Fibroblast of skin of left quadriceps (primary cell): ENCODE measurements at places on chromosomes 6 and 20.

DNA sequence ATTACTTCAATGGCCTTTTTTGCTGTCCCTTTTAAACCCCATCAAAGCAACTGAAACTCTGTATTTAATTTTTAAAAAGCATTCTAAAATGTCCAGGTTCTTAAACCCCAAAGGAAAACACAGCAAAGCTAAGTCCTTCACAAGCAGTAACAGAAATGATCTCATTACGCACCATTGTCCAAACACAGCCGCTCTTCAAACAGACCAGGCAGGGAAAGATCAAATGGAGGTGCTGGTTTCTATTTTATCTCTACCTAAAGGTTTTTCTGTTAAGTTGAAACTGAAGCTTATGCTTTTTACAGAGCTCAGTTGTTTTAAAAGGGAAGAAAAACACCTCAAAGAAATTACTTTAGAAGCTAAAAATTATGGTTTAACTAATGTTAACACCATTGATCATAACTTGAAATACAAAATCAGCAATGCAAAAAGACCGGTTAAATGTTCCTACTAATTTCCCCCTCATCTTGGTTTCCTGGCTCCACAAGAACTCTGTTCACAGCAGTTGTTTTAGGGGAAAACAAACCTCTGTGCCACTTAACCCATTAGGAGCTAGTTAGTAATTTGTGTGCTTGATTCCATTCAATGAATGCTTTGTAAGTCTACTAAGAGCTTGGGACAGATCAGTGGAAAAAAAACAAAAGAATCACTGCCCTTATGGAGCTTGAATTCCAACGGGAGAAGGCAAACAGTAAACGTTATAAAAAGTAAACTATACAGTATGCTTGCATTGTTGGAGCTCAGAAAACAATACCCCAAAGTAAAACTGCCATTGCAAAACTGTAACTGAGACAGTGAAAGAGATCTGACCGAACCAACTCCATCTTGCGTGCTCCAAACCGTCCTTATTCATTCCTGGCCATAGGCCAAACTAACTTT is 87.4 kb downstream of the CD24 start:
- no peak for DNase-seq

DNA sequence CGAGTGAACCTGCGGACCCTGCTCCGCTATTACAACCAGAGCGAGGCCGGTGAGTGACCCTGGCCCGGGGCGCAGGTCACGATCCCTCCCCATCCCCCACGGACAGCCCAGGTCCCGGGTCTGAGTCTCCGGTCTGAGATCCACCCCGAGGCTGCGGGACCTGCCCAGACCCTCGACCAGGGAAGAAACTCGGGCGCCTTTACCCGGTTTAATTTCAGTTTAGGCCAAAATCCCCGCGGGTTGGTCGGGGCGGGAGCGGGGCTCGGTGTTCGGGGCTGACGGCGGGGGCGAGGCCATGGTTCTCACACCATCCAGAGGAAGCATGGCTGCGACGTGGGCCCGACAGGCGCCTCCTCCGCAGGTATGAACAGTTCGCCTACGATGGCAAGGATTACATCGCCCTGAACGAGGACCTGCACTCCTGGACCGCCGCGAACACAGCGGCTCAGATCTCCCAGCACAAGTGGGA is 46.9 kb upstream of the TRIM26 start:
- no peak for DNase-seq

GRCh38 chr6:107668743-107669474 is 155.2 kb downstream of the SCML4 start:
- DNase-seq, result no peak

DNA sequence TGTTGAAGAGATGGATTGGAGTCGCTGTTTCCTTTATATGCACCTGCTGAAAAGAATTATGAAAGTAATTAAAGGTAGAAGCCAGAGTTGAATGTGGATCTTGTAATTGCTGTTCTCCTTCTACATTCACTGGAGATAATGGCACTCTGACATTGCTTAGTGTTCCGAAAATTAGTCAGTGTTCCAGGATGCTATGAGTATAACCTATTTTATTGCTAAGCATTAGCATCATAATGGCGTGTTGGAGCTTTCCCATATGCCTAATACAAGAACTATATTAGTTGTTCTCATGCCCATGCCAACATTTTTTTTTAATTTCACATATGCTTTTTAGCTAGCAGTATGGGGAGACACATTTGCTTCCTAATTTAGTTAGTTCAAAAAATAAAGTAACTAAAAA is 236.4 kb downstream of the ARHGAP18 start:
- no peak for DNase-seq

DNA sequence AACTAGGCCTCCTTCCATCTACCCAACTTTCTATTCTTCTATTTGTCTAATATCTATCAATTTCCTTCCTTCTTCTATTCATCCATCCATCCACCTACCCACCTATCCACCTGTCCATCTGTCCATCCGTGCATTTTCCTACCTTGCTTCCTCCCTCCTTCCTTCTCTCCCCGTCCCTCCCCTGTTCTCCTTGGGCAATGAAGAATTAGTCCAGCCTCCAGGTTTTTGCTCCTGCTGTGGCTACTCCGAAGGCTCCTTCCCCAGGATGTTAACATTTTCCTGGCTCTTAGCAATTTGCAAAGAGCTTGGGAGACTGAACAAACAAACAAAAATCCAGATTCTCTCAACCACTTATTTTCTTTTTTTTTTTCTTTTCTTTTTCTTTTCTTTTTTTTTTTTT is 81.6 kb downstream of the KCNB1 start:
- DNase-seq, result no peak

DNA sequence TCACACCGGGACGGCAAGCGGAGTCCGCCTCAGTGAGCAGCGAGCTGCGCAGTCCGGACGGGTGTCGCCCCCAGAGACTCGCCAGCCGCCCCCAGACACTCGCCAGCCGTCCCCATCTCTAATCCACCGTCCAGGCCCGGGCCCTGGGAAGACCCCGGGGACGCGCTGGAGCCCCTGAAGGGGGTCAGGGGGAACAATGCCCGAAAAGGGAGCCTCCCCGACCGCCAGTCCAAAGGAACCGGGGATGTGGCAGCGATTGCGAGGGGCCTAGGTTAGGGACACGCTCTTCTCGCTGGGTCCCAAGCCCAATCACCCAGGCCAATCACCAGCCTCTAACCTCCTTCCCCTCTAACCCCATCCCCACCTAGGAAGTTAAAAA is 33.1 kb downstream of the TFAP2A start:
- no peak for DNase-seq
